ENCODE measurements at places on chromosomes 6 and 20.

DNA sequence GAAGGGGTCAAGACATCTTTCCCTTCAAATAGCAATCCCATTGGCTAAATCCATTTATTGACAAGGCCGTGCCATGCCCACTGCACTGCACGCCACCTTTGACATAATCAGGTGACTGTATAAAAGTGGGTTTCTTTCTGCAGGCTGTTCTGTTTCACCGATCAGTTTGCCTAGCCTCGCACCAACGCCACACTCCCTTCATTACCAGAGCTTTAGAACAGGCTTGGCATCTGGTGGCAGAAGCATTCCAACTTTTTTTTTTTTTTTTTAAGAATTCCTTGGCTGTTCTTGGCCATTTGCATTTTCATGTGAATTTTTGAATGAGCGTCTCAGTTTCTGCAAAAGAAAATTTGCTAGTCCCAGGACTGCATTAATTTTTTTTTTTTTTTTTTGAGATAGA lies 78.1 kb downstream of the PPP1R3G start:
- no peak for ATAC-seq

DNA sequence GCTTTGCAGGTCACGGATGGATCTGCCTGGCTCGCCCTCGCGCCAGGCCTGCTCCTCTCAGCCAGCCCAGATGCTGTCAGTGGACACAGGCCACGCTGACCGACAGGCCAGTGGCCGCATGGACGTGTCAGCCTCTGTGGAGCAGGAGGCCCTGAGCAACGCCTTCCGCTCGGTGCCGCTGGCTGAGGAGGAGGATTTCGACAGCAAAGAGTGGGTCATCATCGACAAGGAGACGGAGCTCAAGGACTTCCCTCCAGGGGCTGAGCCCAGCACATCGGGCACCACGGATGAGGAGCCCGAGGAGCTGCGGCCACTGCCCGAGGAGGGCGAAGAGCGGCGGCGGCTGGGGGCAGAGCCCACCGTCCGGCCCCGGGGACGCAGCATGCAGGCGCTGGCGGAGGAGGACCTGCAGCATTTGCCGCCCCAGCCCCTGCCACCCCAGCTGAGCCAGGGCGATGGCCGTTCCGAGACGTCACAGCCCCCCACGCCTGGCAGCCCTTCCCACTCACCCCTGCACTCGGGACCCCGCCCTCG lies 19.6 kb downstream of the TTBK1 start:
- no peak for ATAC-seq

- ATAC-seq = no peak
Observed at GRCh38 chr6:123638865-123639264, 2.1 kb upstream of the TRDN start.

DNA sequence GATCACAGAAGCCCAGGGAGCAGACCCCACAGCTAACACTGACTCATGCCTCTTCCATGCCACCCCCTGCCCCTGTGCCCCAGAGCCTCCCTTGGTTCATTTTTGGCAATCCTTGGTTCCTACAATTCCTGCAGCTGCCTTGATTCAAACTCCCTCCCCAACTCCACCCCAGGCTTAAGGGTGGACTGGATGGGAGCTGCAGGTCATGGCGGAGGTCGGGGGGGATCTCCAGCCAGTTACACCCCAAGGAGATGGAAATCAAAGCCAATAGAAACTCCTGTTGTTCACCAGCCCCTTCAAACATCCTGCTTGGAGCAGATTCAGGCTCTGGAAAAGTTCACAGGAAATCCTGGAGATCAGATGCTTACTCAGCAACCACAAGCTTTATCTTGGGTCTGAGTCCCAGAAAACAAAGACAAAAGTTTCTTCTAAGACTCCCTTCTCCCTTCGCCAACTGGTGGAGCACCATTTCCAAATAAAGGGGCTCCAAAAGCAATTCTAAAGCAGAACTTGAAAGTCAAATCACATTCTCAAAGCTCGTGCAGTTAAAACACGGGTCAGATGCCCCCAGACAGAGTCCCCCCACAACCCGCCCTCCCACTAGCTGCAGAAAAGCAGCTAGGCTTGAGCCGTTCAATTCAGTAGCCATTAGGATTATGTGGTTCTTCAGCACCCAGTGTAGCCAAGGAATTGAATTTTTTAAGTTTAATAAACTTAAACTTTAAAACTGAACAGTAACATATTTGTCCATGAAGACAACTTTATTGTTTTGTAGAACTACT lies 149.5 kb downstream of the ANKRD60 start:
- no peak for ATAC-seq

GRCh38 chr6:39980839-39981580 lies 46.7 kb upstream of the MOCS1 start:
- ATAC-seq = peak; percentile 54

- ATAC-seq = no peak
Observed at GRCh38 chr20:36523341-36523740, 18.0 kb upstream of the MYL9 start.

GRCh38 chr6:78864957-78865356 lies 2.4 kb upstream of the IRAK1BP1 start:
- no peak for ATAC-seq
